ENCODE measurements at places on chromosomes 4 and X.

- no peak for DNase-seq
These were observed 20.4 kb downstream of the LEF1 start for GRCh38 chr4:108148316-108148715.

DNA sequence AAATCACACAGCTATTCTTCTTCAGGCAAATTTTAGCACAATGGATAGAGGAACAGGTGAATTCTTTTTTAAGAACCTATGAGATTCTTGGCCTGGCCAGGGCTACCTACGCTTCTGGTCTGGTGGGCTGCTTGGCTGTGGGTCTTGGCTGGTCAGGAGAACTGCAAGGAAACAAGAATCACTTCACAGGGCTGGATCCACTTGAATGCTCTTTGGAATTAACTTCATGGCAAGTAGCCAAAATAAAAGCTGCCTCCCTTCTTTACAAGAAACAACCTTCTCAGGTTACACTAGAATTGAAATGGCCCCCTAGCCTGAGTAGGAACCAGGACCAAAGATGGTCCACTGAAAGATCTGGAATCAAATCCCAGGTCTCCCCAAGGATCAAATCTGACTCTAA is 519.1 kb downstream of the IQCM start:
- no peak for DNase-seq

DNA sequence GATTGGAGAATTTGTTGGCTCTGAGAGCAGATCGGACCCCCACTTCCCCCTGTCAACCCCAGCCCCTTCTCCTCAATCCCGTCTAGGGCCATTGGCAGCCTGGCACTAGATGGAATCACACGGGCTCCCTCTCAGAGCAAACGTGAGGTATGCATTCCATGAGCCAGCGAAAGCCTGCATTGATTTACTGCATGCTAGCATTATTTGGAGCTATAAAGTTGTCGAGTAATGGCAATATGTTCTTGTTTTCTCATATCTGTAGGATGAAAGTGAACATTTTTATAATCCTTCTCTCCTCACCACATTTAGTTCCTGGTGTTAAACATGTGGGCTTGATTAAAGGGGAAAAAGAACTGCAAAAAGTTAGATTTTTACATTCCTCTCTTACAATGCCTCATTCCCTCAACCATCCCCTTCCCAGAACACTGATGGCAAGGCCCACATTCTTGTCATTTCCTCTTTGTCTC is 159.2 kb downstream of the SPRY1 start:
- no peak for DNase-seq

GRCh38 chr4:48340965-48341775 is at the start of gene SLAIN2:
Gene SLAIN2 (plus strand): TSS chr4:48341529. CDS start chr4:48341740, 211 bp downstream.
- DNase-seq = peak; percentile 94

DNA sequence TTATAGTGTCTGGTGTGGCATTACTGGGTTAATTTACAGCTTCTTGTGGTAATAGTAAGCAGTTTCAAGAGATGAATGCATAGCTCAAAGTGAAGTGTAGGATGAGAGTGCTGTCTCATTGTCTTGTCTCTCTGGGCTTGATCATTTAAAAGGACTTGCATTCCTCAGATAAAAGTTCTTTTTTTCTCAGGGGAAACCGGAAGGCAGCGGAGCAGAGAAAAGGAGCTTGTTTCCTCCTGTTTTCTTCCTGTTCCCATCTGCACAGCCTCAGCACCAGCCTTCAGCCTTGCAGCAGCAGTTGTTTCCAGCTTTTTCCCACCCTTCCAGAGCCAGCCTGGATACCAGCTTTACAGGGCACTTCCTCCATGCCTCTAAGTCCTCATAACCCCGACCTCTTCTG is 61.4 kb upstream of the LGI2 start:
- no peak for DNase-seq

- no peak for DNase-seq
These were observed 70.7 kb downstream of the AFAP1 start for GRCh38 chr4:7868892-7869471.

DNA sequence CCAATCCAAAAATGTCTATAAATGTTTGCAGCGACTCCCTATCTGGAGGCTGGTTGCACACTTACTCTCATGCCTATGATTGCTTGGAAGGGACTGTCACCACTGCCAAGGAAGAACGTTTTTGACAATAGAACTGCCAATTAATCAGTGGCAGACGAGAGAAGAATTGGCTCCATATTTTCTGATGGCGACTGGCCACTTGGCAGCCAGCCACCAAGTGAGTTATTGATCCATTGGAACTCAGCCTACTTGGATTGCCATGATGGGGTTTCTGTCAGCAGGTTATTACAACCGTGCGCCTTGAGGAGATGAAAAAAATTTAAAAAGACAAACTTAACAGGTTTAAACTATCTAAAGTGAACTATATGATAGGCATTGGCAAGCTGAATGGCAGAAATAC is 47.4 kb downstream of the LINC00632 start:
- DNase-seq = no peak

GRCh38 chr4:169619518-169619957 is 840 bp upstream of the CLCN3 start:
- DNase-seq = no peak

DNA sequence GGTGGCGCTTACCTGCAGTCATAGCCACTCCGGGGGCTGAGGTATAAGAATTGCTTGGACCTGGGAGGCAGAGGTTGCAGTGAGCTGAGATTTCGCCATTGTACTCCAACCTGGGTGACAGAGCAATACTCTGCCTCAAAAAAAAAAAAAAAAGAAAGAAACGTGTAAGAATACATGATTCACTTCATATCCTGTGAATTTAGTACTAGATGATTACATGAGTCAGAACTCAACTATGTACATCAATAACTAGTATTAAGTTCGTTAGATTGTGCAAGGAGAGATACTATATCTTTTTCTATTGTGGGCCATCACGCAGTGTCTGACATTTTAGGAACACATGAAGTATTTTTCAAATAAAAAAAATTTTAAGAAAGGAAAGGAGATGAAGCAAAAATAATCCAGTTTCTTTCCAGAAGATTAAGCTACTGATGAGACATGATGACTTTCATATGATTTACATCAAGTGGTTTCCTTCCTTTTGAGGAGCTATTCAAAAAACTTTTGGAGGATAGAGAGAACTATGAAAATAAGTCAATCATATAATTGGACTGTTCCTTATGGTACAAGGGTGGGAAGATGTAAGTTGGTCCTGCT is 64.7 kb upstream of the EXOC1L start:
- no peak for DNase-seq

- DNase-seq = no peak
These were observed 12.8 kb upstream of the LIMCH1 start for GRCh38 chr4:41525129-41525528.

DNA sequence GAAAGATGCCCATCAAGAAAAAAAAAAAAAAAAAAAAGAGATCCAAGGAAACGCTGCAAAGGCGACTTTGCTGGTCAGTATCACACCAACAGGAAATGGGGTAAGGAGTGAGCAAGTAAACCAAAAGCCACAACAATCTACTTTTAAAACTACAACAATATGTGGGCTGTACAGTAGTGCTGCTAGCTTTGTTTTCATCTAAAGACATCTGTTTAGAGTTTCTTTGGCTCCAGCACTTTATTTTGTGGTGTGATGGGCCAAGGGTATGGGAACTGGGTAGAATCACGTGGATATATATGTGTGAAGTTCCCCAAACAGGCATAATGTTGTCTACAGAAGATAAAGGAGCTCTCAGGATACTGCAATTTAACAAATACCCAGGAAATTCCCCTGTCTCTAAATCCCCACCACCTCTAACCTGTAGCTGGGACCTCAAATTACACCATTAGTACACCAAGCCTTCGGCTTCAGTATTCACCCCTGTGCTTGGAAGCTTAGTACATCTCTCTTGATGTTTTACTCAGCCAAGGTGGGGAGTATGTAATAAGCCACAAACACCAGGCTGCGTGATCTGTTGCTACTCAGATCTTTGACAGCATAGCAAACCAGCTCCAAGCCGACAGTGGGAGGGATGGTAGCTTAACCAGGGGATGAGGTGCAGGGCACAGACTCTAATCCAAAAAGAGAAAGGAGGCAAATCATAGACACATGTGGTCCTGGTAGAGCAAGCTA is 207.9 kb downstream of the HS6ST2 start:
- DNase-seq = no peak

- no peak for DNase-seq
These were observed 112.2 kb downstream of the IL13RA2 start for GRCh38 chrX:114905251-114905650.

DNA sequence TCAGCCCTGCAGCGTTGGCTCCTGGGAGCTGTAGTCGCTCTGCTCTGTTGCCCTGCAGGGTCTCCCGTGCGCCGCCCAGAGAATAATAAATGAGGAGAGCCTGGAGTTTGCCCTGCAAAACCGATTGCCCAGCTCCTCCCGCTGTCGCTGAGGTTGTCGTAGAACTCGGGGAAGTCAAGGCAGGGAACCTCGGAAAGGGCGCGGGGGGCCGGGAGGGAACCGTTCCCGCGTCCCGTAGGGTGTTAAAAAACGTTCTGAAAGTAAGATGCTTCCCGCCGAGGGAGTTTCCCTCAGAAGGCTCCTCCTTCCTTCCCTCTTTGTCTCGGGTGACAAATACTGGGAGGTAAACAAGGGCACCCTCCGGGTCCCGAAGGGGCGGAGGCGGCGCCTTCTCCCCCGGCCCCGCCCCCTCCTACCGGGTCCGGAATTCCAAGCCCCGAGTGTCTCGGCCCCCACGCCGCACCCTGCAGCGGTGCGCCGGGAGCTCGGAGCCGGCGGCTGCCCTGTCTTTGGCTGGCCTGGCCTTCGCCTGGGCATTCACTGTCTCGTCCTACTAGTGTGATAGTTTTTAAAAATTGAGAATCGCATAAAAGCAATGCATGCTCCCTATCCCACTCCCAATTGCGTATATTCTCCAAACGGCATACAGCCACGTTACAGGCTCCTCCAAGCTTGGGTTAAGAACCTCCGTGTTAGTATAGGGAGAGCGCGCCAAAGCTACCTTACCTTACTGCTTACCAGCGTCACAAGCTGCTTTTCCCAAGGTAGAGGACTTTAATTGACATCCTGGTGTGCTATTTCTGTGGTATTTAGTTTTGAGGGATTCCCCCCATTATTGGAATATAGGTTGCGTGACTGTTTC is 964 bp upstream of the HMGB2 start:
- DNase-seq = peak; percentile 75

GRCh38 chr4:17164666-17165065 is 266.2 kb upstream of the LDB2 start:
- no peak for DNase-seq

DNA sequence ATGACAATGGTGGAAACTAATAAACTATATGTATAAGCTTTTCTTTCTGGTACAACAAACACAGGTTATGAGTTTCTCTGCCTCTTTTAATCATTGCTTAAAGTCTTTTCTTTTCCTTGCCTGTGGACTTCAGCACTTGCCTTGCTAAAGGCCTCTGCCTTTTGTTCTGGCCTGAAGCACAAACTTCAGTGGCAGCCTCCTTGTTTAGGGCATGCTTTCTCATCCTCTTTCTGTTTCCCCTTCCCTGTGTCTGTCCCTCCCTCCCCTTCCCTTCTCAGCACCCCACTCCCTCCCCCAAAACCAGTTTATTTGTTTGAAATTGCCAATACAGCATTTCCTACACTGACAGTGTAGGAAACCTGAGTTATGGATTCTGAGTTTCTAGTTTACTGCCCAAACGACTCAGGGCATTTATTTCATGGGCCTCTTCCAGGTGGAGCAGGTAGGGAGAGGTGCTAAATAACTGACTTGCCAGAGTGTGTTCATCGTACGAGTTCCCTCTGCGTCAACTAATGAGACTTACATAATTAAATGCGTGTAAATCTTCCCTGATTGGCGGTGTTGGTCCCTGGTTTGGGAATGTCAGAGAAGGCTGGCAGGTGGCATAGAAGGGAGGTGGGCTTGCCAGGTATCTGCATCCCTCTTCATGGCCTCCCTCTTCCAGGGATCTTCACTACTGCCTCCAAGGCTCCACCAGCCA is 311.0 kb downstream of the FBXW7 start:
- DNase-seq = no peak
